ENCODE measurements at places on chromosomes 5 and 9. TPM values are rescaled to one million over a fixed set of nuclear protein-coding genes. Genes with fewer than 3 reads are reported as not detected.

DNA sequence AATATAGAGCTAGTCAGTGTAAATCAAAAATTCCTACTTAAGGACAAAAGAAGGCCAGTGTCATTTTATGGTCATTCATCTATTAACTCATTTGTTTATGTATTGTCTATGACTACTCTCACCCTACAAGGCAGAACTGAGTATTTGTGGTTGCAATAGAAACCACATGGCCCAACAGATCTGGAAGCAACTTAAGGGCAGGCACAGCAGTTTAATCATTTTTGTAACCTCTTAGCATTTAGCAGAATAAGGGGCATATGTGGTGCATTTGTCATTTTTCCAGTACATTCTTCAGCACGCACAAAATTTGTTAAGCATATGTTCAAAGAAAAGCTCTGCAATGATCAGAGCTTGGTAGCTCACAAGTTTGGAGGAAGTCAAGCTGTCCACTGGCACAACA lies 1.1 kb downstream of the FKBP15 start:
- no peak for ATAC-seq

DNA sequence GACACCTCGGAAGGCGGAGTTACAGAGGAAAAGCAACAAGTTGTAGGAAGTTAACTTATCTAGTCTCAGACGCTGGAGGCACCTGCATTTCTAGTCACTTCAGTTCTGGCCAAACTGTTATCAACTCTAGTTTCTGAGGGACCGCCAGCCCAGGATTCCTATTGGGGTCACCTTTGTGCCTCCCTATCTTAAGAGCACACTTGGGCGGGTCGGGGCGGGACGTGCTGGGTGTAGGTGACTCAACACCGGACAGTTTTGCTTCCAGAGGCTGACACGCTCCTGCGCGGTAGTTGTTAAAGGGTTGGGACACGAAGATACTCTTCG lies 679 bp upstream of the KDM4C start:
- ATAC-seq, result peak; percentile 42

GRCh38 chr9:114284316-114285060 lies 38.4 kb upstream of the ORM1 start:
- peak; percentile 2 for ATAC-seq

DNA sequence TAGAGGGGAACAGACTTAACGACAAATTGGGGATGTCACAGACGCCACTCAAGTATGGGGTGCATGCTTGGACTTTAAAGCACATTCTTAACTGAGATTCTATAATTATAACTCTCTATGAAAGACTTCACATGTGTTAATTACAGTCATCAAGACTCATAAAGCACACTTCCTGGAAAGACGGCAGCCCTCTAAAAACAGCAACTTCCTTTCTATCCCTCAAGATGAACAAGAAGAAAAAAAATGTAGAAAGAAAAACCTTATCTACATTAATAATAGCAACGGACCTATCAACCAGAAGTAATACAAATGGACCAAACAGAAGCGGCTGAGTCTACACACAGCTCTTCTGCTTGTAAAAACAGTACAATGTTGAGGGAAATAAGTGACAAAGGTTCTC lies 21.2 kb downstream of the GNAQ start:
- no peak for ATAC-seq

GRCh38 chr9:109496218-109496617 lies 1.9 kb downstream of the PTPN3 start:
- ATAC-seq, result no peak

- ATAC-seq, result no peak
Observed at GRCh38 chr9:133690081-133690561, 48.0 kb downstream of the SARDH start.

DNA sequence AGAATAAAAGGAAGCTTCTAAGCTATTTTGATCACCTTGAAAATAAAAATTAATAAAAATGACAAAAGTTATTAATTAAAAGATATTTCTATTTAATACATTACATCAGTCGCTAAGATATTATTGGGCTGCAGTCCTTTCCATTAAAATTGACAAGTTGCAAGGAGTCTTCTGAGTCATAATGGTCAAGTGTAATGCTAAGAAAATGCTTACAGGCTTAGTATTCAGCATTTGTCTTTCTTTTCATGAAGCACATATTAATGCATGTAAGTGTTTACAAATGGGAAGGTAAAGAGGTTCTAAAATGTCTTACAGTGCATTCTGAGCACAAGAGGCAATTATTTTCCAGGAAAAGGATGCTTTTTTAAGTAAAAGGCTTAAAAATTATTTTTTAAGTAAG lies 17.3 kb downstream of the SPINK9 start:
- no peak for ATAC-seq

GRCh38 chr5:81228084-81228483 lies 5.0 kb upstream of the CKMT2 start:
- ATAC-seq, result peak; percentile 36

- no peak for ATAC-seq
Observed at GRCh38 chr5:91424638-91425436, 41.7 kb upstream of the ARRDC3 start.

GRCh38 chr5:169064093-169064492 lies 236.8 kb downstream of the SLIT3 start:
- ATAC-seq, result peak; percentile 6

DNA sequence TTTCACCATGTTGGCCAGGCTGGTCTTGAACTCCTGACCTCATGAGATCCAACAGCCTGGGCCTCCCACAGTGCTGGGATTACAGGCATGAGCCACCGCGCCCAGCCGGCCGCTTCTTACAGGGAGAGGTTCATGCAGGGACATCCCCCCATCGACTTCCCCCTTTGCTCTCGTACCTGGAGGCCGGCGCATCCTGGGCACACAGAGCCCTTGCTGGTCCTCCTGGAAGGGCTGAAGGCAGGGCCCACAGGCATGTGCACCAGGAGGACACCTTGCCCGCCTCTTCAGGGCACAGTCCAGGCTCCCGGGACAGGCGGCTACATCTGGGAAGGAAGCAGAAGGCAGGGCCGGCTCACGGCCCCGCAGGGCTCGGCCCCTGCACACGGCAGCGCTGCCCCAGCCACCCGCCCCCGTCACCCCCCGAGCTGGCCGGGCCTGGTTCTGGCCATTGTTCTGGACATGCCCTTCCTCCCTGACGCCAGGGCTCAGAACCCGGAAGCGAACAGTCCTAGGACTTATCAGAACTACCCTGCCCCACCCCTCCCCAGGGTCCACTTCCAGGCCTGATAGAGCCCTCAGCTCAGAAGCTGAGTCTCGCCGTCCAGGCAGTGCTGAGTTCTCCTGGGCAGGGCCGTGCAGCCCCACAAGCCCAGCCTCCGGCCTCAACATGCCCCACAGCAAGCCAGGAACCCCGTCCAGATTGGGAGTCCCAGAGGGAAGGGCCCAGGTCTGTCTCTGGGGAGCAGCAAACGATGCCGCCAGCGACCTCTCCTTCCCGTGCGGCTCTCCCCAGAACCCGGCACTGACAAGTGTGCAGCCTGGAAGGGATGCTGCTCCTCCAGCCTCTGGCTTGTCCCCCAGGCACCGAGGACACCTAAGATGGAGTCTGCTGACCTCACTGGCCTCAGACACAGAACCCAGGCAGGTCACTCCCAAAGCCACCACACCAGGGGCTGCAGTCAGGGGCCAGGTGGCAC lies 2.9 kb downstream of the NPDC1 start:
- no peak for ATAC-seq

DNA sequence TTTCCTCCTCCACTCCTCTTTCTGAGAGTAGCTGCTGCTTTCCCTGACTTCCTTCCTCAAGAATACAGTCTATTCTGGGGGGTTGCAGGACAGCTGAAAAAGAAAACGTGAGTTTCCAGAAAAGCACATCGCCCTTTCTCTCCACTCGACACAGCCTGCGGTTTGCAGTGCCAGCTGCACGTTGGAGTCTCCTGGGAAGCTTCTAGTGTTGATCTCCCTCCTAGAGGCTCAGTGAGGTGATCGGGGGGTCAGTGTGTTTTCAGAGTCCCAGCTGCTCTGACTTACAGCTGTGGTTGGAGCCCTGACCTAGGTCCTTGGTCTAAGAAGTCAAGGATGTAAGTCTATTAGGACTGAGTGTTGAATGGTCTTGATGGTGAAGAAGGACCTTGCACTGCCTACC lies 25.0 kb upstream of the SUSD3 start:
- ATAC-seq, result no peak

- no peak for ATAC-seq
Observed at GRCh38 chr5:17336054-17336453, 118.6 kb downstream of the BASP1 start.

DNA sequence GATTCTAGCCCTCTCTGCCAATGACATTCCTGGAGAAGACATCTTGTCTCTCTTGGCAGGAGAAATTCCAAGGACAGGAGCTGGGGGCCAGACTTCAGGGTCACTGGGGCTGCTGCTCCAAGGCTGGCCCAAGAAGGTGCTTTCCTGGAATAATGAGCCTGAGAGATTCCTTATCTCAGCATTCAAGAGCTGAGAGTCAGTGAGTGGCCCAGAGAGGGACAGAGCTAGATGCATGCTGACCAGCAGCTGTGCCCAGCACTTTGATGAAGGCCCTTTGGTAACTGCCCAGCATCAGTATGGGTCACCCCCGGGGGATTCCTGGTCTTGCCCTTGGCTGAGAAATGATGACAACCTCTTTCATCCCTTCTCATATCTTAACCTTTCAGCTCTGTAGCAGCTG lies 47.7 kb upstream of the CTNNA1 start:
- ATAC-seq, result no peak

- ATAC-seq, result no peak
Observed at GRCh38 chr5:50863534-50864170, 197.2 kb downstream of the PARP8 start.

DNA sequence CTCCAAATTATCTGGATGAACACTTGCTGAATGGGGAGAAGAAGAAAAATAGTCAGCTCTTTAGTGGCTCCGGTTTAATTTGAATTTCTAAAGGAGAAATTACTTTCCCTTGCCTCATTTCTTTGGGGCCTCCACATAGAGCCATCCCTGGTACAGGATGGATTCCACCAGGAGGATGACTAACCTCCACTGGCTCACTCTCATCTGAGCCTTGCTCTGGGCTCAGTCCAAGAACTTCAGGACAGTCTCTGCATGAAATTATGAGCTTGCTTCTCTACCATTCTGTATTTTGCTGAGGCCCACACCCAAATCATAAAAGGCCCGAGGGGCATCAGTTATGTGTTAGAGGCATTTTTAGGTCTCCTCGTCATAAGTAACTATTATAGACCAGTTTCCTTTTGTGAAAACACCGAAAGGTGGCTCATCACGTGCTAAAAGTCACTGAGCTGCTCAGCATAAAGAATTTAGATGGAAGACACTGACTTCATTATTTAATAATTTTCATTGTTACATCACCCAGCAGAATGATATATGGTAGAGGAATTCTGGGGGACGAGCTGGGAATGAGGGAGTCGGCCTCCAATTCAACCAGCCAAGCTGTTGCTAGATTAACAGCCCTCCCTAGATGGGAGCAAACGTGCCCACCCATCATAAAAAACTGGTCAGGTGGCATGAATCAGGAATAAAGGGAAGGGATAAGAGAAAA lies 222.1 kb downstream of the TARS1 start:
- ATAC-seq, result no peak

DNA sequence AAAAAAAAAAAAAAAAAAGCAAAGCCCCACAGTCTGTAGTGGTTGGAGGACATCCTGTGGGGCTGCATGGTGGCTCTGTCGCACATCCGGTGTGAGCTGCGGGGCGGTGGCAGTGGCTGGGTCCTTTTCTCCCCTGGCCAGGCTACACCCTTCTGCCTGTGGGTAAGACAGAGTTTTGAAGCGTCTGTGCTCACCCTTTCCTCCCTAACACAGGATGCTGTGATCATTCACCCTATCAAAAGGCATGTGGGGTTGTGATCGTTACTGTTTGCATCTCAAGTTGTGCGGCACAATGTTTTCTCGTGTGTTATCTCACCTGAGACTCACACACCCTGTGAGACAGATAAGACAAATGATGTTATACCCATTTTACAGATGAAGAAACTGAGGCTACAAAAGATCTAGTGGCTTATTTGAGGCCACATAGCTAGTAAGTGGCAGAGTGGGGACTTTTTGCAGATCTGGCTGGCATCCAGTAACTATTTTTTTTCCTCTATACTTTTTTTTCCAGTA lies 17.5 kb downstream of the IRF1 start:
- no peak for ATAC-seq

RHOBTB3 gene
- total RNA-seq, result 276 TPM

DNAJC21 gene
- total RNA-seq, result 25.1 TPM

ROR2 gene
- total RNA-seq, result 1.9 TPM

VDAC1 gene
- total RNA-seq, result 161 TPM

OR1J2 gene
- not detected for total RNA-seq

KCNV2 gene
- 1.1 TPM for total RNA-seq

CYSRT1 gene
- 1.3 TPM for total RNA-seq

Data from motor neuron (in vitro differentiated cells).